ENCODE measurements at places on chromosomes 11 and 22.

- no peak for DNase-seq
Observed at GRCh38 chr11:20125927-20126326, 34.3 kb downstream of the DBX1 start.

DNA sequence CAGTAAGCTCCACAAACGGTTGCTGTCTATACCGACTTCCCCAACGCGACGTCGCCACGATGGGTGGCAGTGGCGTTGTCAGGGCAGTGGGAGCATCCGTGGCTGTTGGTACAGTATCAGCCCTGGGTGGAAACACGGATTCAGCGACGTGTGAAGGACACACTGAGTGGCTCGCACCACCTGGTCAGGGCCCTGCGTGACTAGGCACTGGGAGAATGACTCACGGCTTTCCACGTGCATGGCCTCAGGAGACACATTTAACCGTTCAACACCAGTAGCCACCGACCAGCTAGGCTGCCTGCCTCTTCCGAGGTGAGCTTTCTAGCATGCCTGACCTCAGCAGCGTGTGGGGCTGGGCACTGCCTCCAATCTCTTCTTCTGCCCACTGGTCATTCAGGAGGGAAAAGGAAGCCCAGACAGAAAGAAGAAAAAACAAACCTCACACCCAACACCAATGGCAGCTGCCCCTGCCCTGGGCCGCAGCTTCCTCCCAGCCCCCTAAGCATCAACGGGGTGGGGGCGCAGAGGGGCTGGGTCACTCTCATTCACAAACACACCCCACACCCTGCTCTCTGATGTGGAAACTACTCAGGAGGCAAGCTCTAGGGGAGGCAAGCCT lies 59.0 kb downstream of the MYH9 start:
- no peak for DNase-seq

GRCh38 chr11:122923302-122923701 lies 40.7 kb downstream of the JHY start:
- no peak for DNase-seq

DNA sequence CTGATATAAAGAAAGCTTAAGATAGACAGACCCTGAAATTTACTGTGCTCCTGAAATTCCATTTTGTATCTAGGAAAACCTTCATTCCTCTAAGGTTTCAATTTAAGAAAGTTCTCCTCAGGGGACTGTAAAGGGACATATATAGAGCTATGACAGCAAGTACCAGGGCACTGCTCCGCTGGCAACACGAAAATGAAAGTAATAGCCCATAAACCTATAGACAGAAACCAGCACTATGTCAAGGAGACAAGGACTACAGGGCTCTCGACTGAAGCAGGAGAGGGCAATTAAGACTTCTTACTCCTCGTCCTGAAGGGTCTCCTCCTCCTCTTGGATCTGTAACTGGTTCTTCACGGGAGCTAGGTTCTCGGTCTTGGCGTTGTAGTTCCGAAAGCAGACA lies 6.9 kb downstream of the FEZ1 start:
- no peak for DNase-seq

- no peak for DNase-seq
Observed at GRCh38 chr11:27385245-27385644, 22.2 kb upstream of the CCDC34 start.

DNA sequence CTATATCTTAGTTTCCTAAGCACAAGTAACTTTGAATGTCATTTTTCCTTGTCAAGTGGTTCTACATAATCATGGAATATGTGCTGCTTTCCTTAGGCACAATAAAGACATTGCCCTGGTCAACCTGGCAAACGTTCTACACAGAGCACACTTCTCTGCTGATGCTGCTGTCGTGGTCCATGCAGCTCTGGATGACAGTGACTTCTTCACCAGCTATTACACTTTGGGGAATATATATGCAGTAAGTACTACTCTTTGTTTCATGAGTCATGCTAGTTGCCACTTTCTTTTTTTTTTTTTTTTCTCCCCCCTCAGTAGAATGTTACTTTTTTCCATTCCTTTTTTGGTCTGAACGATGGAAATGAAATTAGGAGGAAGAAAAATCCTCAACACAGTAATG lies 38.5 kb downstream of the TTC17 start:
- DNase-seq = no peak

DNA sequence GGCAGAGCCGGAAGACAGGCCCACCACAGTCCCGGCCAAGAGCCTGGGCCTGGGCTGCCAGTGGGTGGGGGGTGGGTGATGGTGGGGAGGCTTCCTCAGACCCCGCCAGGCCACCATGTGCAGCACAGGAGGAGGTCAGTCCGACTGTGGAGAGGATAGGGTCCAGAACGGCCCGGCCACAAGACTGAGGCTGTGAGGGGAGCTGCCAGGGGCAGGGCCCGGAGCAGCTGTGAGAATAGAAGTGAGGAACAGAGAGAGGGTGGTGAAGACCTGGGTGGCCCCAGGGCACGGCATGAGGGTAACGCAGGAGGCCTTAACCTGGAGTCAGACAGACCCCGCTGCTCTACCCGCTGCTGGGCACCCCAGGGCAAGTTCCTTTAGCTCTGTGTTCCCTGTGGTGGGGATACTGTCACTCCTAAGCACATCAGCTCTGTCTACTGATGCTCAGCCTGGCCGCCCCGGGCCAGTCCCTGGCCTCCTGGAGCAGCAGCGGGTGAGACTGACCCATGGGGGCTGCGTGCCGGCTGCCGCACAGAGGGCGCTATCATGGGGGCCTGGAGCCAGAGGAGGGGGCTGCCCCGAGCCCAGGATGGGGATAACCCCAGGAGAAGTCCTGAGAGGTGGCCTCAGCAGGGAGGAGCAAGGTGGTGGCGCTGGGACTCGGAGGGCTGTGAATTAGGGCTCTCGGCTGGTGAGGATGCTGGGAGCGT lies 1.7 kb downstream of the FERMT3 start:
- no peak for DNase-seq
